Kidney capillary endothelial cell (primary cell): ENCODE measurements at places on chromosomes 12 and 14.

- DNase-seq, result peak; percentile 14
These were observed 35.1 kb downstream of the EIF2S3B start for GRCh38 chr12:10540776-10541205.

DNA sequence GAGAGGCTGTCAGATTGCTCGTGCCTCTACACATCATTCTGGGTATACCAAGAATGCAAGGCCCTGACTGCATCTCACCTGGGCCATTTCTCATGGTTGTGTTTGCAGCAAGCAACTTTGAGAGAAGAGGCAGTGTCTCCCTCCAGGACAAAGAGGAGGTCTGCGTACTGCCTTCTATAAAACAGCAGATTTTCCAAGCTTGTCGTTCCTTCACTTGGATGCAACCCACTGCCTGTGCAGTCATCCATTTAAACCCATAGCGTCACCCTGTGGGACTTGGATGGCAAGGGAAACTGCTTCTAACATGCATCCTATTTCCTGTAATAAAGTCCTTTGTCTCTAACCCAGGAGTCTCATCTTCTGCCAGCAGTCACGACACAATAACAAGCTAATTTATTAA lies 1.3 kb downstream of the POMT2 start:
- peak; percentile 36 for DNase-seq

GRCh38 chr12:94123127-94123526 lies 25.2 kb upstream of the PLXNC1 start:
- DNase-seq, result no peak

DNA sequence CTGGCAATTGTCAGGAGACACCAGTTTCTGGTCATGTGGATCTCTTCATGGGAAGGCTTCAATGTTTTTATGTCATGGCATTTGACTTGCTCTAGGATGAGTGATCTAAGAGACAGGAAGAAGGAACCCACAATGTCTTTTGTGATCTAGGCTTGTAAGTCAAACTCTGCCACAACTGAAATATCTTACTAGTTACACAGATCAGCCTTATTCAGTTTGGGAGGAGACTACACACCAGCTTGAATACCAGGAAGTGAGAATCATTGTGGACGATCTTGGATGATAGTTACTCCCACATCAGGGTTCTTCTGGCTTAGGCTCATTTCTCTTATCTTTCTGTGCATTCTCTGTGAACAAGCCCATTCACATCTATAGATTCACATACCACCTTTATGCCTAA lies 236.2 kb upstream of the FBXO33 start:
- DNase-seq, result no peak

DNA sequence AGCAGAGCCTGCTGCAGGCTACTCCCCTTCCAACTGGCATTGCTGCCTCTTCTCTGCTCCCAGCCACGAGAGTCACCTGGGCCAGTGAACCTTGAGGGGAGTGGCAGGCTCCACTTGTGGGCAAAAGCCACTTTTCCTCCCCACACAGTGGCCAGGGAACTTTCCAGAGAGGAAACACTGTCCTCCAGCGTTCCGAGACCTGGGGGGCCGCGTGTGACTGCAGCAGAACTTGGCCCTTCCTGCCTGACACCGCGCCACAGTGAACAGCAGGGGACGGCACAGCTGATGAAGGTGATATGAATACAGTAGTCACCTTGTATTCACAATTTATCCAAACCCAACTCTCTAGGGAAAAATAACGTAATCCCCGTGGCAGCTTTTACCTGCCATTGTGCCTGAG lies 114.9 kb downstream of the PIWIL1 start:
- DNase-seq, result no peak

DNA sequence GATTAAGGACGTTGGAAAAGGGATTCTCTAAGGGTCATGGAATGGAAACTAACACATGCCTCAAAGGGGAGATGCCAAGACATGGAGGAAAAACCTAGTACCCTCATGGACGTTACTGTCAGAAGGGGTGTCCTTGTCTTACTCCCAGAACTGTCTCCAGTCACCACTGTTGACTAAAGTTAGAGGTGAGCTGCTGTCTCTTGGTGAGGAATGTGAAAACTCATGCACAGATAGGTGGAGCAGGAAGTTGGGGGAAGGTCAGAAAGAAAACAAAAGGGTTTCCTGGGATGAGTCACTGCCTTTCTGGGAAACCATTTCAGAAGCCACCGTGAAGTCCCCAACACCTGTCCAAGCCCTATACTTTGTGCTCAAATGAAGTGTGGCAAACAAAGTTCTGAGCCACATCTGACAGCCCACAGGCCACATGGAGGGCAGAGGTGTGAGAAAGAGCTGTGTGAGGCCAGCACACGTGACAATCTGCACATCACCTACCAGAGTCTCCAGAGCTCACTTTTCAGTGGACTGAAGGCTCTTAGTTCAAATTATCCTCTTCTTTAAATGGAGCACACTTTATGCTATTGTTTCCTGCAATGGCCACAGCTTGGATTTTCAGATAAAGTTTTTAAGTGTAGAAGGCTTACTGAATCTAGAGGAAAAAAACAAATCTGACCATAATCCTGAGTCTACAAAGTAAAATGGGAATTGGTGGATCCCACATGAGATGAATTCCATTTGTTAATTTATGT lies 92.9 kb upstream of the EGLN3 start:
- DNase-seq, result peak; percentile 31

DNA sequence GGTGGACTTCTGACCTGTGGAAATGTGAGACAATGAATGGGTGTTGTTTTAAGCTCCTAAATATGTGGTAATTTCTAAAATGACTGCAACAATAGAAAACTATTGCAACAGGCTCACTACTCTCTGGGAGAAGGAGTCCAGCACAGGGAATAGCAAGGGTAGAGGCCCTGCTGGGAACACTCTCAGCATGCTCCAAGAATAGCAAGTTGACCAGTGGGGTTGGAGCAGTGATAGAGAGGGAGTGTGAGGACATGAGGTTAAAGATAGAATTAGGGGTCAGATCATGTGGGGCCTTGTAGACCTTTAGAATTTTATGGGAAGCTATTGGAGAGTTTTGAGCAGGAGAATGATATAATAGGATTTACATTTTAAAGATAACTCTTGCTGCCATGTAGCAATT lies 346.7 kb upstream of the CCDC196 start:
- DNase-seq, result no peak

DNA sequence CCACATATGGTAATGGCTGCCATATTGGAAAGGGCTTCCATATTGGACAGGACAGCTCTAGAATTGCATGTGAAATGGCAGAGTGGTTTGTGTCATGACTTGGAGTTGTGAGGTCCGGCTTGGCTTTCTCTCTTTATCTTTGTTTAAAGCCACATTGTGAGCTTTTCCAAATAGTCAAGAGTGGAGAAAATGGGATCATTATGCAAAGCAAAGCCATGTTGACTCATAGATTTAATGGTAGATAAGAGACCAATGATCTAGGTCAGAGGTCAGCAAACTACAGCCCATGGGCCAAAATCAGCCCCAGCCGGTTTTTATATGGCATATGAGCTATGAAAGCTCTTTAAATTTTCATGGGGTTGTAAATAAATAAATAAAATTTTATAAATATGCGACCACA lies 449.1 kb downstream of the BCL11B start:
- DNase-seq, result no peak

- peak; percentile 91 for DNase-seq
These were observed 77.4 kb downstream of the SCARB1 start for GRCh38 chr12:124786061-124786964.

- DNase-seq, result no peak
These were observed 105.4 kb upstream of the GRIN2B start for GRCh38 chr12:14086838-14087237.

- DNase-seq, result peak; percentile 91
These were observed 1.8 kb downstream of the GALNT9 start for GRCh38 chr12:132327336-132328171.

DNA sequence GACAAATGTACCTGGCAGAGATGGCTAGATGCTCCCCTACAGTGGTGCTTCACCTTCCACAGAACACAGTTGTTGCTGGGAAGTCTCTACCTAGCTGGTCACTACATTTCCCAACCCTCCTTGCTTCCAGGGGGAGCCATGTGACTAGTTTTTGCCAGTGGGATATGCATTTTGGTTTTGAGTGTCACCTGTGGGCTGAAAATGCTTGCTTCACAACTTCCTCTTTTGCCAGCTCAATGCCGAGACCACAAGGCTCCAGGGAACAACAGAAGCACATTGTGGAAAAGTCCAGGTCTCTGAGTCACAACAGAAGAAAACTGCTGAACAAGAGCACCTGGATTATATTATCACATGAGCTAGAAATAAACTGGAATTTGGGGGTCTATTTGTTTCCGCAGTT lies 48.5 kb upstream of the ARHGAP5 start:
- DNase-seq, result no peak

GRCh38 chr14:61940666-61941420 lies 178.6 kb downstream of the SNAPC1 start:
- DNase-seq, result no peak
